ENCODE measurements at places on chromosomes 7 and 10. TPM values are rescaled to one million over a fixed set of nuclear protein-coding genes. Genes with fewer than 3 reads are reported as not detected.

The PAXIP1 gene
- 6.6 TPM for total RNA-seq

The TMEM176B gene
- not detected for total RNA-seq

The GRK5 gene
- 60.3 TPM for total RNA-seq

The LIPJ gene
- total RNA-seq = not detected

The TMEM270 gene
- not detected for total RNA-seq

Measured in smooth muscle cell of the pulmonary artery (primary cell).